ENCODE measurements at places on chromosomes 4 and X.
A peak's percentile ranks its signal among the peaks of the same experiment; 100 is the strongest.

DNA sequence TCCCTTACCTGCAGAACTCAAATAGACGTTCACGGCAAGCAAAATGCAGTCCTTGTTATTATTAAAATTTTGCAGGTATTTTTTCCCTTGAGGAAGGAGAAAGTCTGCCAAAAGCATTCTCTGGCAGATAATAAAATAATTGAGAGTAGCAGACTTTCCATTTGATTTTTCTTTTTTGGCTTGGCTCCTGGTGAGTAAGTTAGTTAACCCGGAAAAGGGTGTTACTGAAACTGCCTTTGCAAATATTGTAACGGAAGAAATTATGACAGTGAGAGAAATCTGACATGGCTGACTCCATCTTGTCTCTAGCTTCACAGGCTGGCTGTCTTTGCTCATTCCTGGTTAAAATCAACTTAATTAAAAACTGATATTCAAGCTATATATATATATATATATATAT lies 100.5 kb downstream of the GPR143 start:
- DNase-seq, result no peak

- DNase-seq, result no peak
Measured at GRCh38 chr4:28565396-28565795, 1704.8 kb downstream of the STIM2 start.

- no peak for DNase-seq
Measured at GRCh38 chr4:148425327-148426110, 16.7 kb downstream of the NR3C2 start.

DNA sequence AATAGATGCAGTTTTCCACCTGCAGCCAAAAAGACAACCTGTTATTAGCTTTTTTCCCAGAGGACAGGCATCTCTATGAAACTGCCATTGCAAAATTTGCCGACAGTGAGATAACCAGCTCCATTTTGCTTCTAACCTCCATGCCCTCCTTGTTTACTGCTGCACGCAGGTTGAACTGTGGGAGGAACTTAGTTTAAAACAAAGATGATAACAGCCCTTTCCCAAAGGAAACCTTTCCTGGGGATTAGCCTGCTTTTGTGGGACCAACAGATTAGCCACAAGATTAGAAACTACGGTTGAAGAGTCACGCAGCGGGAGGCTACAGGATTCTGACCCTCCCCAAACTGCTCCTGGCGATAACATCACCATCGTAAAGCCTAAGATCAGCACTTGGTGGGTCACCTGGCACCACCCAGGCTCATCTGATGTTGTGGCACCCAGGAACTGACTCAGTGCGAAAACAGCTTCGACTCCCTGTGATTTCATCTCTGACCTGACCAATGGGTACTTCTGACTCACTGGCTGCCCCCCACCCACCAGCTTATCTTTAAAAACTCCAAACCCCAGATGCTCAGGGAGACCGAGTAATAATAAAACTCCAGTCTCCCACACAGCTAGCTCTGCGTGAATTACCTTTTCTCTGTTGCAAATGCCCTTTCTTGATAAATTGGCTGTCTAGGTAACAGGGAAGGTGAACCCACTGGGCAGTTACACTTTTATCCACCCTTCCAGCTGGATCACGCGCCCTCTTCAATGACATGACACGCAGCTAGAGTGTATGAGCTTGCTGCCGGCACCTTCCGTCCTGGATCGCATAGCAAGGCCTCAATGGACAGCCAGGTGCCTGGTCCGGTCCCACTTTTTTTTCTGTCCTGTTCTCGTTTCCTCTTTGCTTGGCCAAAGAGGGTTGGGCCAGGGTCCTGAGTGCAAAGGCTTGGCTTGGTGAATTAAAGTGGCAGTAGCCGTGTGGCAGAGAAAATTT lies 27.2 kb downstream of the NOP14 start:
- DNase-seq, result peak; percentile 95

- DNase-seq, result peak; percentile 49
Measured at GRCh38 chrX:69565247-69565815, 50.6 kb upstream of the EDA start.

- DNase-seq, result no peak
Measured at GRCh38 chr4:152258391-152258790, 277.5 kb downstream of the FBXW7 start.

DNA sequence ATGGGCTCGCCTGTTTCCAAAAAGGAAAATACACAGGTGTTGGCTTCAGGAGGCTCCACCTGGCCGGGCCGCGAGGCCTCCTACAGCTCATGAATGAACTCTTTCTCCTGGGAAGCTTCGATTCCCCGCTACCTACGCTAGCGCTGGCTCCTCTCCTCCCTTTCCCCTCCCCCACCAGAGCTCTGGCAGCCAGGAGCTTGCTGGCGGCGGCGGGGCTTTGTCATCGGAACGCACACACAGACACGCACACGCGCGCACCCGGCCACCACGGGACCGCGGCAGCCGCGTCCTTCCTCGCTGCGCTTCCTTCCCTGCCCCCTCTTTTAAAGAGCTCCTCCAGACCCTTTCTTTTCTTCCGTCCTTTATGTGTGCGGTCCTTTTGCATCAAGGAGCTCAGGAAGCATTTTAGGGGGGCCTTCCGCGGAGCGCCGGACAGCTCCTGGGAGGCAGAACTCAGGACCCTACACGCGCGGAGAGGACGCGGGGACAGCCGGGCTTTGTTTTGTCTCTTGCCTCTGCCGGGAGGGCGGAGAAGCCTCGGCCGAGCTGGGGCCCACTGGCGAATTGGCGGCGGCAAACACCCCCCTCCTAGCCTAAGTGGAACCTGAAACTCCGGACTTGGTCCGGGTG lies 70.2 kb upstream of the BCOR start:
- DNase-seq, result no peak

- DNase-seq, result peak; percentile 54
Measured at GRCh38 chr4:23401572-23401971, 488.3 kb downstream of the PPARGC1A start.

GRCh38 chr4:184019076-184019475 lies 114.0 kb downstream of the STOX2 start:
- peak; percentile 93 for DNase-seq

DNA sequence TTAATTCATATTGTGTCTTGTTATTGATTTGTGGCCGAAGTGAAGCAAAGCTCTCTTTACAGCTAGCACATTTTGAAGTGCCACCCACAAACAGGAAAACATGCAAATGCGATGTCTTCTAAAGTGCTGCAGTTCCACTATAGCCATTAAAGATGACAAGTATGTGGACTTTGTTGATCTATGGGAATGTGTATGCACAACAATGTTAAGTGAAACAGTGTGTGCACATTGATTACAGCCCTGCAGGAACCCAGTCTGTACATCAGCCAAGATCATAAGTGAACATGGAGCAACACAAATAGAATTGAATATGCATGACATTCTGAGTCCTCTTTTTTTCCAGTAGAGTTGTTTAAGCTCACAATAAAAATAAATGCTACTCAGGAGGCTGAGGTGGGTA lies 43.0 kb downstream of the TFDP3 start:
- DNase-seq, result no peak

- no peak for DNase-seq
Measured at GRCh38 chr4:39104255-39104654, 42.2 kb downstream of the KLHL5 start.

GRCh38 chrX:65644621-65645289 lies 22.7 kb upstream of the MSN start:
- DNase-seq, result peak; percentile 86

GRCh38 chr4:42359711-42360110 lies 37.6 kb upstream of the SHISA3 start:
- no peak for DNase-seq

GRCh38 chrX:40041915-40042314 lies 55.8 kb downstream of the BCOR start:
- no peak for DNase-seq

GRCh38 chr4:39613093-39613656 lies 25.5 kb downstream of the SMIM14 start:
- DNase-seq, result peak; percentile 62

GRCh38 chr4:164572877-164573279 lies 181.1 kb upstream of the SMIM31 start:
- peak; percentile 93 for DNase-seq

DNA sequence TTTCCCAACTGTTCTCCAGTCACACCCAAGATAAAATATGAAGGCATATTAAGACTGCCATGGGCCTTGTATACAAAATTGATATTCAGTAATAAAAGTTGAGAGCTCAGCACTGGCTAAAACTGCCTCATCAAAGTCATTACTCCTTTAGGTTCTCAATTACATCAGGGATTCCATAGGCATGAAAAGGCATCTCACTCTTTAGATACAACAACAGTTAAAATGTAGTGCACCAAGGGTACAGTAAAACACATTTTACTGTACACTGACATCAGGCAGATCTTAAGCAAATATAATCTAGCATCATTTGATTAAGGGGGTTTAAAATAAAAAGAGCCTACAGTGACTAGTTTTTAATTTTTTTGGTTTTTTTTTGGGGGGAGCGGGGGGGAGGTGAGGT lies 107.7 kb downstream of the PPP3CA start:
- no peak for DNase-seq

- DNase-seq, result peak; percentile 22
Measured at GRCh38 chr4:70603856-70604255, 11.8 kb downstream of the AMBN start.

DNA sequence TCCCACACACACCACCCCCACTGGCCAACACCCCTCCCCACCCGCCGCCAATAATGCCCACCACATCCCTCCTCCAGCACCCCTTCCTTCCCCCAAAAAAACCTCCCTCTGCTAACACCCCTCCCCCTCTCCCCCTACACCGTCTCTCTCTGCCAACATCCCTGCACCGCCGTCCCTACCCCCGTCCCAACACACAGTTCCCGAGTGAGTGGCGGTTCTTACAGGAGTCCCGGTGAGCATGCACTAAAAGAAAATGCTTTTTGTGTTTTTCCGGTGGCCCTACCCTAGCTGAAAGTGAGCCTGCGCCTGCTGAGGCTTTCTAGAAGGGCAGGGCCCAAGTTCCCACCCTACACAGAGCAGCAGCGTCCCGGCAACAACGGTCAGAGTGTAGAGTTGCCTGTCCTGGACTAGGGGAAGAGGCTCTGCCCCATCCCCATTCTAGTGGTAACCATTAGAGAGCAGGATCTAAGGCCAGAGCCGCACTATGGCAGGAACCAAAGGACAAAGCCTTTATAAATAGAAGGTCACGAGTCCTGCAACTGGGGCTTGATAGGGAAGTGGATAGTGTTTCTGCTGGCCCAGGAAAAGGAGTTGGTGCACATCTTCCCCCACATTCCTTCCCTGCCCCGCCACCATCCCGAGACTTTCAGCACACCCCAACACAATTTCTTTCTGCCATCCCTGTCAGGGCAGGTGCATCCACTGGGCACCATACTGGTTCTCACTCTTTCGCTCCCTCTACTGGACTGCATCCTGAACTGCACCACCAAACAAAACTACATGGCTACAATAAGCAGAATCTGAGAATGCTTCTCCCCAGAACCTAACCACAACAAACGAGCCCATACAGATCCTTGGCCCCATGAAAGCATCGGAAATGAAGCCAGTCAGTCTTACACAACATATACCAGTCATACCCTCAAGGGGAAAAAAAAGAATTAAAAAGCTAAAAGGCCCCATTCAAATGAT lies 78.1 kb upstream of the PAGE3 start:
- peak; percentile 82 for DNase-seq

DNA sequence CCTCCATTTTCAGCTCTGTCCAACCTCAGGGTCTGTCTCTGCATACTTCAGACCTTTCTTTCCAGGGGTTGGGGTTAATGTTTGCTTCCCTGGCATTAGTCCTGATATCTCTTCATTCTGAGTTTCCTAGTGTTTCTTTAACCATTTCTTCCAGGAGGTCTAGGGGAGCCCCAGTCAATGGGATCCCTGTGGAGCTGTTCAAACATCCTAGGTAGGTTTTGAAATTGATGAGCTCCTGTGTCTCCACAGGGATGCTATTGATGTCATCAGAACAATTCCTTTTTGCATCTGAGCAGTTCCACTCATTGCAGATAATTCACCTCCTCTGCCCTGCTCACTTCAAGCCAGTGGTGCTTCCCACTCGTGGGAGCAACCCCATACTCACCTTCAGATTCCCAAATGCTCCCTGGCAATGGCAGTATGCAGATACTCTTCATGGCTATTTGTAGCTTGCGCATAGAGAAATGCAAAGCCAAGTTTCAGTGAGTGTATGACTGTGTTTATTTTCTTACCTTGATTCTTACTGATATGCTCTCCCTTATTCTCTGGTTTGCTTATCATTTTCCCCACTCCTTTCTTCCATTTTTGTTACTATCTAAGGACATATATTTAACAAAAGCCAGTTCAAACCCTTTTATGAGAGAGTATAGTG lies 33.7 kb upstream of the LIMCH1 start:
- DNase-seq, result no peak

GRCh38 chr4:161816958-161817357 lies 346.8 kb downstream of the FSTL5 start:
- no peak for DNase-seq

GRCh38 chr4:147085781-147086180 lies 140.1 kb upstream of the TTC29 start:
- no peak for DNase-seq

- no peak for DNase-seq
Measured at GRCh38 chrX:136835761-136836160, 44.8 kb downstream of the RBMX start.

DNA sequence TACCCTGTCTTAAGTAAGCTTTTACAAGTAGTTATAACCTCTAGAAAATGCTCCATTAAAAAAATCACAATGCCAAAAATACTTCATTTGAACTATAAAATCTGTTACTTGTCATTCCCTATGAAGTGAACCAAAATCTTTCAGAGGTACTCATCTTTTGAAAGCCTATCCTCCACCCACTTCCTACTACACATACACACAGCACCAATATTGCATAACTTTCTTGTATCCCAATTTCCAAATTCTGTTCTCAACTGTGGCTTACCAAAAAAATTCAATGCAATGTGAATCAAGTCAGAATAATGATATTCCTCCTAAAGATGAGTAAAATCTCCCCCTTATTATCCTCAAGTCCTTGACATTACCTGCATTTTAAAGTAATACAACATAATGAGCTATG lies 15.9 kb downstream of the DHX15 start:
- no peak for DNase-seq

DNA sequence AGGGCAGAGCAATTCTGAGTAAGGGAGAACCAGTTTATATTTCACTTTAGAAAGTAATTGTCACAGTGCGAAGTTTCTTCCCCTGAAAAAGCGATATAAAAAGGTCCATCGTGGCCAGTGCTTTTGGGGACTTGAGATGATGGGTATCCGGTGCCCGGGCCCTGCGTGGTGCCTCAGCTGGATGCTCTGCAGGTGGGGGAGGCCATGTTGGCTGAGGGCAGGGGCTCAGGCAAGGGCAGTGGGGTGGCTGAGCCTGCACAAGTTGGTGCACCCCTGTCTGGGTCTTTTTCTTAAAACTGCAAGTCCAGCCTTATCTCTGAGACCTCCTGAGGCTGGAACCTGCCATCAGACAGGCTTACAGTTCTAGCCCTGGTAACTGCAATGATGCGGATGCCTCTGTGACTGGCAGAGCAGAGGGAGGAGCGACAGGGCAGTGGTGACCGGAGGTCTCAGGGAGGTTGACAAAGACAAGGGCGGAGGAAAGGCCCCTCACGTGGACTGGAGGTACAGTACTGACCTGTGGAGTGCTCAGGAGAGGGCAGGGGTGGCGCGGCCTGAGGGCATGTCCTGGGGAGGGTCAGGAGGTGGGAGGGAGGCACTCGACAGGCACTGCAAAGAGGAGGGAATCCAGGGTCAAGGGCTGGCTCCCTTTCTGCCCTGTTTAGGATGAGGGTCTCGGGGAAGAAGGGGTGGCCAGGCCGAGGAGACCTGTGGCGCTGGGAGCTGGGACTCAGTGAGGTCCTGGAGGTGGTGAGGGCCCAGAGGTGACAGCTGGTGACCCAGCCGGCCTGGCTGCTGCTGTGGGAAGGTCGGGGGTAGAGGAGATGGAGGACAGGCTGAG lies 1.8 kb downstream of the RGS12 start:
- DNase-seq, result no peak

All from bronchial epithelial cell (primary cell).